ENCODE measurements at places on chromosomes 2 and 18.
A peak's percentile ranks its signal among the peaks of the same experiment; 100 is the strongest.

GRCh38 chr2:230318190-230319121 lies 8.5 kb upstream of the SP140L start:
- no peak for DNase-seq

DNA sequence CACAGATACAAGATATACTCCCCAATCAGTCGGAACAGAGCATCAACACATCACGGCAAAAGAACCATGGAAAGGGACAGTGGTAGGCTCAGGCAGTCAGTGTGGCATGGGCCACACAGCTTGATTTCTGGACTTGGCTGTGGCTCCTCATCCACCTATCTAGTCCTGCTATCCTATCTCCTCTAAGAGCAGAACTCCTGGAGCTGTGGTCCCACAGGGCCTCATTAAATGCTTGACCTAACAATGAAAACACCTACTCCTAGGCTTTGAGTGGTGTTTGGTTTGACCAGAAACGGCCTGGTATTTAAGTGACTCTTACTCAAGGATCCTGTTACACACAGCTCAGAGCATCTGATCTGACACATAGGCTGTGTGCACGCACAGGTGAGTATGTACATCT lies 33.6 kb upstream of the SMAD2 start:
- no peak for DNase-seq

DNA sequence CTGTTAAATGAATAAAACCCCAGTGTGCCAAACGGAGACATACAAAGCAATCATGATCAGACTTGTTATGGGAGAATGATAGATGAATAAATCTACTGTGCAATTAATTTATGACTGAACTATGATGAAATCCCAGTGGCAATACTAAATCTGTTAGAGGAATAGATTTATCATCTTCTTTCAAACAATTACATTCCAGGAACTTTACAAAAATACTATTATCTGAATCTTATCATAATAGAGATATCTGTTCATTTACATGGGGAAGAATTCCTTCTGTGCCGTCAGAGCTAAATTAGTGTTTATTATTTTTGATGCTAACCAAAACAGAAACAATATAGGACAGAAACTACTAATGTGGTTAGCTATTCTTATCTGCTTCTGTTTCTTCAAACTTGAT lies 208.5 kb downstream of the CAMKMT start:
- no peak for DNase-seq

DNA sequence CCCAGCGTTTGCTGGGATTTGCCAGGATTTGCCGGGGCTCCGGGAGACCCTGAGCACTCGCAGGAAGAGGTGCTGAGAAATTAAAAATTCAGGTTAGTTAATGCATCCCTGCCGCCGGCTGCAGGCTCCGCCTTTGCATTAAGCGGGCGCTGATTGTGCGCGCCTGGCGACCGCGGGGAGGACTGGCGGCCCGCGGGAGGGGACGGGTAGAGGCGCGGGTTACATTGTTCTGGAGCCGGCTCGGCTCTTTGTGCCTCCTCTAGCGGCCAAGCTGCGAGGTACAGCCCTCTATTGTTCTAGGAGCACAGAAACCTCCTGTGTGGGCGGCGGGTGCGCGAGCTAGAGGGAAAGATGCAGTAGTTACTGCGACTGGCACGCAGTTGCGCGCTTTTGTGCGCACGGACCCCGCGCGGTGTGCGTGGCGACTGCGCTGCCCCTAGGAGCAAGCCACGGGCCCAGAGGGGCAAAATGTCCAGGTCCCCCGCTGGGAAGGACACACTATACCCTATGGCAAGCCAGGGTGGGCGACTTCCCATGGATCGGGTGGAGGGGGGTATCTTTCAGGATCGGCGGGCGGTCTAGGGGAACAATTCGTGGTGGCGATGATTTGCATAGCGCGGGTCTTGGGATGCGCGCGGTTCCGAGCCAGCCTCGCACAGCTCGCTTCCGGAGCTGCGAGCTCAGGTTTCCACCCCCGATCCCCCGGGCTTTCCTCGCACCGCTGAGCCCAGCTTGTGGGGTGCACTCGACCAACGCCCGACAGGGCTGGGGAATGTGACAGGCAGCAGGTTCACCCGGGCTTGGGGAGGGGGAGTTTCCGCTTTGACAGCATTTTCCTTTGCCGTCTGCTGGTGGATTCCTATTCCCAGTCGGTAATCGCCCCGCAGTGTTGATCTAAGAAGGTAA lies 2.8 kb downstream of the ONECUT2 start:
- peak; percentile 71 for DNase-seq

- no peak for DNase-seq
Measured at GRCh38 chr2:128320192-128320905, 1.7 kb upstream of the HS6ST1 start.

- no peak for DNase-seq
Measured at GRCh38 chr2:126827371-126827770, 71.3 kb upstream of the TEX51 start.

DNA sequence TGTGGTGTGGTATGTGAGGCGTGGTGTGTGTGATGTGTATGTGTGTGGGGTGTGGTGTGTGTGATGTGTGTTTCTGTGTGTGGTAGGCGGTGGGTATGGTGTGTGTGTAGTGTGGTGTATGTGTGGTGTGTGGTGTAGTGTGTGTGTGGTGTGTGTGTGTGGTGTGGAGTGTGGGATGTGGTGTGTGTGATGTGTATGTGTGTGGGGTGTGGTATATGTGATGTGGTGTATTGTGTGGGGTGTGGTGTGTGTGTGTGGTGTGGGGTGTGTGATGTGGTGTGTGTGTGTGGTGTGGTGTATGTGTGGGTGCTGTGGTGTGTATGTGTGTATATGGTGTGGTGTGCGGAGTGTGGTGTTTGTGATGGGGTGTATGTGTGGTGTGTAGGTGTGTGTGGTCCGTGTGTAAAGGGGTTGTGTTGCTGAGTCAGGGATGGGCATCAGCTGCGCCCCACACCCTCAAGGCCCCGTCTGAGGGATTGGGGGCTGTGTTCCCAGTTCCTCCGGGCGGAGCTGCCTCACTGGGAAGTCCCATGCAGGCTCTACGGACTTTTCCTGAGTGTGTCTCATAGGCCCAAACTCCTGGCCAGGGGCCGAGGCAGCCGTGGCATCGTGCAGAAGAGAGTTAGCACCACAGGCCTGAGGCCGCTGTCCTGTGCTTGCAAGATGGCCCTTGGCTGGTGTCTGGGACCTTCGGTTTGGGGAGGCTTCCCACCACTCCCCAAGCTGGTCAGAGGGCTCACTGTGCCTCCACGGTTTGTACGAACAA lies 18.2 kb upstream of the ARL4C start:
- DNase-seq: no peak

DNA sequence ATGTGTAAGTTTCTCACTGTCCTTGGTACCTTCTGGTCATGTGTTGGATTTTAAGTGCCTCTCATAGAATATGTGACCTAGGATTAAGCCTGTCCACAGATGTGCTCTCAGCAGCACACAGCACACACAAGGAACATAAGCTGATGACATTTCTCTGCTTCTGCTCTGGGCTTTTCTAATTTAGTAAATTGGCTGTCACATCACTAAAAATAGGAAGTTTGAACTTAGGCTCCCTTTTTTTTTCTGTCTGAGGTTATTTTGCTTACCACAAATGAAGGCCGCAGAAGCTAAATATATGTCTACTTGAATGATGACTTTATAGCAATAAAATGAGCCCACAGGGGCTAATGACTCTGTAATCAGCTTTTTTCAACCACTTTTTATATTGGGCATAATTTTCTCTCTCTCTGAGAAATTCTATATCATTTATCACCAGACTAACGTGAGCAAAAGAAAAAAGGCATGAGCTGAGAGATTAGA lies 150.2 kb upstream of the KLHL14 start:
- DNase-seq: no peak

DNA sequence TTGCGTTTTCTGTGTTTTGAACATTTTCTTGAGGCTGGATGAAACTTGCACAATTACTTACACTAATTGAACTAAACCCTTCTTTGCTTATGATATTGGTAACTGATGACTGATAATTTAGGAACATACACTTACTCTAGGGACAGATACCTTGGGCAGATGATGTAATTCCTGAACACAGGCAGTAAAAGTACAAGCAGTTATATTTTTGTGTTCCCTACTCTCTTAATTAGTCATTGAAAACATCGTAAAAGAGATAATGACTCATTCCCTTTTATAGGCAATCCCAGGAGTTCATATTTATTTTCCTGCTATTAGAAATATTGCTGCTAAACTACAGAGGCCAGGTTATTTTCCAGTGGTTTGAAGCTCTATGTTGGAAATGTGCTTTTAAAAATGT lies 46.4 kb downstream of the CCDC85A start:
- DNase-seq: no peak
